ENCODE measurements at places on chromosomes 1 and 21.

GRCh38 chr1:189657715-189658114, 819.9 kb downstream of the BRINP3 start:
- no peak for DNase-seq

DNA sequence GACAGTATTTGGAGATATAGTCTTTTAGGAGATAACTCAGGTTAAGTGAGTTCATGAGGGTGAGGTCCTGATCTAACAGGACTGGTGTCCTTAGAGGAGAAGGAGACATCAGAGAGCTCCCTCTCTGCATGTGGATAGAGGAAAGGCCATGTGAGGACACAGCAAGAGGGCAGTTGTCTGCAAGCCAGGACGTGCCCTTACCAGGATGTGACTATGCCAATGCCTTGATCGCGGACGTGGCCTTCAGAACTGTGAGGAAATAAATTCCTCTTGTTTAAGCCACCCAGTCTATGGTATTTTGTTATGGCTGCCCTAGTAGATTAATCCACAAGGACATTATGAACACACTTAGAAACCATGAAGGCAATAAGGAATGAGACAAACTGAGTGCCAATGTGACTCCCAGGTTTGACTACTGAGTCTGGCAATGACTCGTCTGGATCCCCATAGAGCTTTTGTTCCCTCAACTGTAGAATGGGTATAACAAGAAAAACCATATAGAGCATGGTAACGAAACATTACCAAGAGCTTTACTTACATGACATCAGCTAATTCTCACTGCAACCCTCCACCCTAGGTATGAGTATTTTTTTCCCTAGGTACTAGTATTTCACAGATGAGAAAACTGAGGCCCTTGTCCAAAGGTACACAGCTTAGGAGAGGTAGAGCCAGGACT, 6.5 kb downstream of the URB1 start:
- no peak for DNase-seq

GRCh38 chr1:152756872-152757271, 953 bp upstream of the KPRP start:
- no peak for DNase-seq

DNA sequence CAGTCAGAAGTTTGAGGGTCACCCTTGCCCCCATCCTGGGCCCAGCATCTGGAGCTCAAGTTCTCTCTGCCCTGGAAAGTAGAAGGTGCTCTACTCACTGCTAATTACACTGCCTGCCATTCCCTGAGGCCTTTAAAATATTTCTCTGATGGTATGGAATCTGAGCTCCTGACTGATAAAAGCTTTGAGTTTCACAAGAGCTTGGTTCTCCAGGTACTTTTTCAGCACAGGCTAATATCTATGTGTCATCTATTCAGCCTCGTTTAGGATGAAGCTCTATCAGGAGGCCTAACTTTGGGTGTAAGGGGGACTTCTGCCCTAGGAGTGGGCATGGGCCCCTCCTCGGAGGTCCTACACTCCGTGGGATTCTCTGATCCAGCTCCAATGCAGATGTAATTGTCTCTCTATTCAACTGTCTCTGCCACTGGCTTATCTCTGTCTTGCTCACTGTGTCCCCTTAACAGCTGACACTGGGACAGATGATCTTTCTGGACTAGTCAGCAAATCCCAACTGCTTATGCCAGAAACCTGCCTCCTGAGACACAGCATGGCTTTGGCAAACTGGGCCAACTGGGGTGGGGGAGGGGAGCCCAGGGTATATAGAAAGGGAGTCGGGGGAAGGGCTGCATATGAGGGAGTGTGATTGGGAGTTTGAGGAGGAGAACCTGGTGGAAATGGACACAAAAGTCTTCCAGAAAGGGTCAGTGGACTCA, 104.2 kb upstream of the GADD45A start:
- DNase-seq = no peak

DNA sequence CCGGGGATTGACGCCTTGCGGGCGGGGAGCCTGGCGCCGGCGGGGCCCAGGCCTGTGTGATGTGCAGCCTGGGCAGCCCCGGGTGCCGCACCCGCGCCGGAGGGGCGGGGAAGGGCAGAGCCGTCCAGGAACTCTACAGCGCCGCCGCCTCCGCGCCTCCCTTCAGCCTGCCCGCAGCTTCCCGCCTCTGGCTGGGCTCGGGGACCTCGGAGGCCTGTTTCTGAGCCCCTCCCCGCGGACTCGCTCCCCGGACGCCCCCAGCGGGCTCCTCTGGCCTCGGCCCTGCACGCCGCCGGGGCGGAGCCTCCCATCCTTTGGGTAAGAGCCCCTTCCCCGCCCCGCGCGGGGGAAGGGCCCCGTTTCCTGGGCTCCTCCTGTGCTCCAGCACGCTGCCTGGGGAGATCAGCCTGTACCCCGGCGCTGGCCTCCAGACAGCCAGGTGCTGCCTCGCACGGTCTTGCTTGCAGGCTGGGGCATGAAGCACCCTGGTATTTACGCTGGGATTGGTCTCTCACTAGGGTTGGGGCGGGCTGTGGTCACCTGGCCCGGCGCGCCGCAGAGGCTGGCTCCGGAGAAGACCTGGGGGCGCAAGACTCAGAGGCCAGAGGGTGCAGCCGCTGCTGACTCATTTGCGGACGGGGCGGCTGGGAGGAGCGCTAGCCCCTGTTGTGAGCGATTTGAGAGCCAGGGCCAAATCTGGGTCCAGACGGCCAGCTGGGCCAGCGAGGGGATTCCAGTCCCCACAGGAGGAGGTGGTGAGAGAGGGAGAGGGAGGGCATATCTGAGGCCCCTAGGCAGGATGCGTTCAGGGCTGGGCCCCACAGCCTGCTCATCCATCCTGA, 5.7 kb upstream of the ACOT11 start:
- peak; percentile 74 for DNase-seq

GRCh38 chr1:102191723-102192122, 195.0 kb upstream of the OLFM3 start:
- DNase-seq = no peak

GRCh38 chr1:207302618-207303393, 18.7 kb upstream of the CD55 start:
- DNase-seq = no peak

DNA sequence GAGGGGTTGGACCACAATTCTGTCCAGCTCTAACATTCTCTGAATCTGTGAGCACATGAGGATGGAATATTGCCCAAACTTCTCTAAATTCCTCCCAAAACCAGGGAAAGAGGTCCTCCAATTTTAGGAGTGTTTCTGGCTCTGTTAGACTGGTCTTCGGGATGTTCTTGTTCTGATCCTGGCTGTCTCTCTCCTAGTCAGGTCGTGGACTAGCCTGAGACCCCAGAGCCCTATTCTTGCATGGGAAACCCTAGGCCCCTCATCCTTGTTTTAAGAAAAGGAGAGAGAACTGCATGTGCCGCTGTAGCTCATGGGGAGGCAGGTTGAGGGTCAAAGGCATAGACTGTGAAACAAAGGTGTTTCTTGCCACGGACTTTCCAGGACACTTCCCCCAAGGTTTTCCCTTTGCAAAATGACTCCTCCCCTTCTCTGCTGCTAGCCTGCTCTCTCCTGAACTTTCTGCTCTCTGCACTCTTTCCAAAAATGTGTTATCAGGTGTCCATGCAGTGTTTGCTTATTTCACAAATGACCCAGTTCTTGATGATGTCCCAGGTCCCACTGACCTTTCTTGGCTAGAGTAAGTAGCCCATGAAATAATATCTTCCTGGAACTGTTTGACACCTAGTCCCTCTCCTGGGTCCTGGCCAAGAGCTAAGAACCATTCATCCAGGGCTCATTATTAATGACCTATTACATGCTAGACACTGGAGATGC, 29.3 kb upstream of the RD3 start:
- DNase-seq = no peak

DNA sequence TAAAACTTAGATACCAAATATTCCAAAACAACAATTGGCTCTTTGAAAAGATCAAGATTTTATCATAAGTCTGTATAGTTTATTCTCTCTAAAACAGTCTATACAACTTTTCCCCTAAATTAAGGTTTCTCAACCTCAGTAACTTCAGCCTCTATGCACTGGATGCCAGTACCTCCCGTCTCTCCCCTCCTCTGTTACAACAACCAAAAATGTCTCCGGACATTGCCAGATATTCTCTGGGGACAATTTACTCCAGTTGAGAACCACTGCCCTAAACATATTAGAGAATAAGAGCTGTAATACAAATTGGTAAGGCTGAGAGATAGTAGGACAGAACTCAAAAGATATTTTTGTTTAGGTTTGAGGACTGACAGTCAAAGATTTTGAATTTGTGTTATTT, 71.6 kb downstream of the TMEM200B start:
- DNase-seq = no peak

GRCh38 chr1:54949053-54949452, 31.4 kb upstream of the TMEM61 start:
- no peak for DNase-seq

DNA sequence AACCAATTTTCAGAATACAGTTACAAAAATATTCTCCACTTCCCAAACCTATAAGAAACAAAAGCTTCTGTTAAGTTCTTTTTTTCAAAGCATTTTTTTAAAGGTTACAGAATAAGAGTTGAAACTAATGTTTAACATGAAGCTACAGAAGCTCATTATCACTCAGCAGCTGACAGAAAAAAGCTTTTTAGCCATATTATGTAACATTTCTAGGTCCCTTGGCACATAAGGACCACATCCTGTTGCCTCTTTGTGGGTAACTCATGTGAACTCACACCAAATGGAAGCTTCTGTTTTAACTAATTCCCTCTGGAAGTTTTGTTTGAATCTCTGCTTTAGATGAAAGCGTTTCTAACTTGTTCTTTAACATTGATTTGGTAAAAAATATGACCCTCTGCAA, 242.5 kb upstream of the TMPRSS15 start:
- DNase-seq = no peak

DNA sequence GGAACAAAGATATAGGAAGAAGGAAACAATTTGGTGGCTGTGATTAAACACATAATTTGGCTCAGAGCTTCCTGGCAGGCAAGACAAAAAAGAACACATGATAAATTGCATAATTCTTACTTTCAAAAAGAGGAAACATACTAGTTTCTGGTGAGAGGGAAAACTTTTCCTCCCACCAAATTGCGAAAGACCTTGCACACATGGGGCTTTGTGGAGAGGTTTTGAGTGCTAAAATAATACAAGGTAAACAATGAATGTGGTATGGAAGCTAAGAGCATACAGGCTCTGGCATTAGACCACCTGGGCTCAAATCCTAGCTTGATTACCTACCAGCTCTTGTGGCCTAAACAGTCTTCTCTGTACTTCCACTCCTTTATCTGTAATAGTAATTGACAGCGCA, 140.2 kb upstream of the HOOK1 start:
- DNase-seq = no peak

DNA sequence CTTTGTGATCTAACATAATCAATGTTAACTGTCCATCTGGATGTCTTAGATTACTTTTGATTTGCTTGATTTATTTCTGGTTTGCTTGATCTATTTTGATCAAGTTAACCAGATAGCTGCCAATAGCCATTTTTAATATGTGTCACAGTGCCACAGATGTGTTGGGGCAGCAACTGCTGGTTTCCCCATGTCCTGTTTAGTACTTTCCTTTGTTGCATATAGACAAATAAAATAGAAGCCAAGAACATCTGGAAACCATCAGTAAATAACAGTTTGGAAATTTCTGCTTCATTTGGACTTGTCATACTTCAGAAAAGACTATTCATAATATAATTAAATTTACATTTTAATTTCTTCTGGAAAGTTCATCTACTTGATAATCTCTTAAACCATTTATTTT, 145.6 kb upstream of the C21orf91 start:
- no peak for DNase-seq

DNA sequence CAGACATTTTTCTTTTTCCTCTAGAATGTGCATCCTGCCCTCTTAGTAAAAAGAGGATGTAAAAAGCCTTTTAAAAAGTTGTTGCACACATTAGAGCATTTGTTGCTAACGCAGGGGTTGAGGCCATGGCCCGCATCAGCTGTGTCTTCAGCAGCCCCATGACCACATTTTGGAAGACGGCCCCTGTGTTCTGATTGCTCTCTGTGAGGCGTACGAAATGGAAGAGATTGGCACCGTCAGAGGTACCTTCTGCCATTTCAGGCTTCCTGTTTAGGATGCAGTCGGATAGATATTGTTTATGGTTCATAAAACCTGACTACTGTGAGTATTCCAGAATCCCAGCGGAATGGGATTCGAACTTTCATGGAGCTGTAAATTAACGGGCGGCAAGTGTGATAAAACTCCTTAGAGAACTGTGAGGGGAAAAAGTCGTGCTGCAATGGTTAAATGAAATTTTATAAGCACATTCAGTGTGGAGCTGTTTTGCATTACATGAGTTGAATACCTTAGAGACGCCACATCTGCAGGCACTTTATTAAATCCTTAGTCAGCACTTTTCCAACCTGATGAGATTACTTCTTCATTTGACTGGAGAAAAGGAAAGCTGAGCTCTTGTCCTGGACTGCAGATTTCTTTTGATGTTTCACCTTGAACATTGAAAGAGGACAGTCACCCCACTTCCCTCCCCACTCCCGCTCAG, 273.9 kb downstream of the TM2D1 start:
- no peak for DNase-seq

DNA sequence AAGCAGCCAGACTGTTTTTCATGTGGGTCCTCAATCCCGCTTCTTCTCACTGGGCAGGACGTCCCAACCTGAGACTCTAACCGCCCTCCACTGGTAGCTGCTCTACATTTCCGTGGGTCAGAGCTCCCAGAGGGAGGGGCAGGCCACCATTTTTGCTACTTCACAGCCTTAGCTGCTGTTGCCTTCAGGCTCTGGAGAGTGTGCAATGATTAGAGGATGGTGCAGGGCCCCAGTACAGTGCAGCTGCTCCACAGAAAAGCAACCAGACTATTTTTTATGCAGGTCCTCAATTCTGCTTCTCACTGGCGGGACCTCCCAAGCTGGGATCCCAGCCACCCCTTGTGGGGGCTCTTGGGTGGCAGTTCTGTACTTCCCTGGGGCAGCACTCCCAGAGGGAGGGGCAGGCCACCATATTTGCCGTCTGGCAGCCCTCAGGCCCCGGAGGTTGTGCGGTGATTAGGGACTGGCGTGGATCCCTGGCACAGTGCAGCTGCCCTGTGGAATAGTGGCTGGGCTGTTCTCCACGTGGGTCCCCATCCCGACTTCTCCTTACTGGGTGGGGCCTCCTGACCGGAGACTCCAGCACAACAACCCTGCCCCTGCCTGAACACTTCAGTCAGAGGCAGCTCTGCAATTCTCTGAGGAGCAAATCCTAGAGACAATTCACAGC, 647.6 kb upstream of the PKN2 start:
- DNase-seq = no peak

DNA sequence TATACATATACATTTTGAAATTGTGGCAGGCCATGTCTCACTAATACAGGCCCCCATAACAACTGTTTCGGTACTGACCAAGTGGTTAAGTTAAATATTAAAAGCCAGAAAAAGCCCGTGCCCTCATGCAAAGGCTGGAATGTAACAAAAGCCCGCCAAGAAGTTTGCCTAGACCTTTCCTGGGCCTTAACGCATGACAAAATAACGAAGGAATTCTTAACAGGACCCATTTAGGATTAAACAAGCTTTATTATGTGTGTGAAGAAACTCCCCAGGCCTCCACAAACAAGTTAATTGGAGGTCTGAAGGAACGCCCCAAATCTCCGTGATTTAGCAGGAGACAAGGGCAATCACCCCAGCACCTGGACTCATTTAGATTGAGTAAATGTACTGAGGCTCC, 42.4 kb downstream of the TNFSF4 start:
- DNase-seq = no peak

Data from activated naive CD8-positive, alpha-beta T cell treated with anti-CD3 and anti-CD28 coated beads for 36 hours (primary cell).